Right lung (tissue), 10 donors: ENCODE measurements at places on chromosomes 2 and 18. TPM values are rescaled to one million over a fixed set of nuclear protein-coding genes. Genes with fewer than 3 reads are reported as not detected.

RNASEH1 gene
- polyA plus RNA-seq, result 15.4 TPM

OSR1 gene
- polyA plus RNA-seq, result 47.9 TPM

GPD2 gene
- polyA plus RNA-seq, result 27.4 TPM

VIT gene
- 0.22 TPM for polyA plus RNA-seq

PDE6D gene
- polyA plus RNA-seq, result 28.3 TPM

RESP18 gene
- not detected for polyA plus RNA-seq
